ENCODE measurements at places on chromosomes 7 and 10. TPM values are rescaled to one million over a fixed set of nuclear protein-coding genes. Genes with fewer than 3 reads are reported as not detected.

DNA sequence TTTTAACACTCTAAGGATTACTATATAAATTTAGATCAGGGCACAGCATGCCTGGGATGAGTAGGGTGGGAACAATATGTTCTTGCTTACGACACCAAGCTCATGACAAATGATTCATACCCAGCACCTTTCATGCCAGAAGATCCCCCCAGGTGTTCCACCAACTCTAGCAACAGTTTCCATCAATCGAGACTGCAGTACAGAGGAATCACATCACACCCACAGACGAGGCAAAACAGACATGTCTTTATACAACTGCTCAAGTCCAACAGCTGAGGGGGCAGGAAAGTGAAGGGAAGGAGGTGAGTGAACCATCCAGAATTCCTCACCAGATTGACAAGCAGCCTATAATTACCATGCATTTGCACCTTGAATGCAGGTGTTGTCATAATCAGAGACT is 3.6 kb downstream of the SORCS1 start:
- no peak for DNase-seq

The SPDYE6 gene
- not detected for total RNA-seq

- no peak for DNase-seq
Observed at GRCh38 chr7:142969183-142969582, 7.0 kb upstream of the KEL start.

The POP7 gene
- total RNA-seq = 35.4 TPM

Measured in thymus (tissue), 14 donors.